MCF 10A (cell line): ENCODE measurements at places on chromosomes 1 and 21.

- no peak for DNase-seq
Observed at GRCh38 chr1:118340928-118341910, 156.2 kb upstream of the SPAG17 start.

DNA sequence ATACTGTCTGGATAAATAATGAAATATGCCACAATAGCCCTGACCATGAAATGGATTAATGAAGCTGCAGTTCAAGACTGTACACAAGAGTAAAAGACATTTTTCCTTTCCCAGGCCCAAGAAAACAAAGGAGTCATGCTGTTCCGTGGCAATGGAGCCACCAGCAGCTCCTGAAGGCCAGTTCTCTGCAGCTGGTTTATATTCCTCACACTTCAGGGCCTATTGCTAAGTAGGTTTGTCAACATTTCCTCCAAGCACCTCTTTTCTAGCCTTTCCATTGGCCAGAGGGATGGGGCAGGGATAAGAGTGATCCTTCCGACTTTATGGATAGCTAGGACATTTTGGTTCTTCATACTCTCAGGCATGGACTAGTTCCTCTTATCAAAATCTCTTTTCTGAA lies 24.2 kb upstream of the RGL1 start:
- DNase-seq: no peak

GRCh38 chr21:20013851-20014250 lies 984.4 kb upstream of the NCAM2 start:
- no peak for DNase-seq

GRCh38 chr1:23627069-23627735 lies 64.4 kb upstream of the RPL11 start:
- no peak for DNase-seq

- no peak for DNase-seq
Observed at GRCh38 chr1:164579381-164579780, 20.4 kb downstream of the PBX1 start.

GRCh38 chr1:40281853-40282252 lies 23.8 kb downstream of the ZMPSTE24 start:
- no peak for DNase-seq

DNA sequence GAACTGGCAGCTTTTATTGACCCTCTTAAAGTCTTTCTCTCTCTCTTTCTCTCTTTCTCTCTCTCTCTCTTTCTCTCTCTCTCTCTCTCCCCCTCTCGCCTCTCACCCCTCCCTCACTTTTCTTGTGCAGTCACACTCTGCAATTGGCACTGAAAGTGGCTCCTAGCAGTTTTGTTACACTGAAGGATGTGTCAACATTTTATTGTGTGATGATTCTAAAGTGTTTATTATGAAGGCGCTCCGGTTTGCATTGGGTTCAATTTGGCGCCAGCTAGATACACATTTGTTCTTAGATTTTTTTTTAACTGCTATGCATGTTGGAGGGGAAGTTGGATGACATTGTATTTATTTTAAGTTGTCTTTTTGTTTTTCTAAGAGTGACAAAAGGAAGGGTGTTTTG lies 64.0 kb upstream of the CHRM3 start:
- no peak for DNase-seq

DNA sequence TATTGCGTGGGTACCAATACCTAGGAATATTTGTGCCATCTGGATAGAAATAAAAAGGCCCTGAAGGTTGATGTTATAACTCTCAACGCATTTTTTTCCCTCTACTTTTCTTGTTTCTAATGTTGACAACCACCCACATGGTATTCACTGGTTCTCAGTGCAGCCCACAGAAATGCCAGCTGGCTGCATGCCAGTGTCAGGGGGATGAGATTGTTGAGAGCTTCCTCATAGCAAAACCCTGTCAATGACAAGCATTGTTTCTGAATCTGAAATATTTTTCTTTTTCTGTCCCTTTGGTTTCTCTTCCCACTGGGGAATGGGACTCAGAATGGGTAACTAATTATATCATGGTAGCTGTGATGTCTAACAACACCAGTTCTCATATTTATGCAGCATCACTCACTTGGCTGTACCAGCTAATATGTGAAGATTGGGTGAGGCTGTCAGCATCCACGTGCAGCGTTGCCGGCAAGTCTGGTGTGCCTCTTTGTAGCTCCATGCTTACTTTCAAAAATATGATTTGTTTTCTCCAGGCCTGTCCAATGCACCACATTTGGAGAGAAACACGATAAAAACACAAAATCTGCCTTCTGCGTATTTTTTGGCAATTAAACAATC lies 284.6 kb downstream of the PTBP2 start:
- peak; percentile 28 for DNase-seq

DNA sequence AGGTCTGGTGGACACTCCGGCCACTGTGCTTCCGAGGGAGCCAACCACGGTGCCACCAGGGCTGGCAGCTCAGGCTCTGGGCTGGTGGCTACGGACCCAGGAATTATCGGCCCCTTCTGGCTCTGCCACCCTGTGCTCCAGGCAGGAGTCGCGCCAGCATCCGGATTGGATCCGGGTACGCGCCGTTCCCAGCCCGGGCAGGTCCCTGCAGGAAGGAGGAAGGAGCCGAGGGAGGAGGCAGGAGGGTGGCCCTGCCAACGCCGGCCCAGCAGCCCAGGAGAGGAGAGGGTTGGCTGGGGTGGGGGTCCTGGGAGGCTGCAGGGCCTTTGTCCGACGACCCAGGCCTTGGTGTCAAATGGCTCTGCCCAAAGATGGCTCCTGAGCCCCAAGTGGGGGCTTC lies 160.5 kb downstream of the CASZ1 start:
- DNase-seq: peak; percentile 74

DNA sequence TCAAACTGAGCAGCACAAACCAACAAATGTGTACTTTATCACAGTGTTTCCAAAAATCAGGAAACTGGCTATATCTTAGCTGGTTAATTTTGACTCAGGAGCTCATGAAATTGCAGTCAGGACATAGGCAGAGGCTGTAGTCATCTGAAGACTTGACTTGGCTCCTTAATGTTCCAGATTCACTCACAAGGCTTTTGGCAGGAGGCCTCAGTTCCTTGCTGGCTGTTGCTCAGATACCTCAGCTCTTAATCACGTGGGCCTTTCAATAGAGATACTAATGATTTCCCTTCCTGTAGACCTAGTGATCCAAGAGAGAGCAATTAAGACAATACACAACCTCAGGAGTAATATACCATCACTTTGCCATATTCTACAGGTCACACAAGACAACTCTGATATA lies 537.7 kb downstream of the BRINP3 start:
- DNase-seq: peak; percentile 39

DNA sequence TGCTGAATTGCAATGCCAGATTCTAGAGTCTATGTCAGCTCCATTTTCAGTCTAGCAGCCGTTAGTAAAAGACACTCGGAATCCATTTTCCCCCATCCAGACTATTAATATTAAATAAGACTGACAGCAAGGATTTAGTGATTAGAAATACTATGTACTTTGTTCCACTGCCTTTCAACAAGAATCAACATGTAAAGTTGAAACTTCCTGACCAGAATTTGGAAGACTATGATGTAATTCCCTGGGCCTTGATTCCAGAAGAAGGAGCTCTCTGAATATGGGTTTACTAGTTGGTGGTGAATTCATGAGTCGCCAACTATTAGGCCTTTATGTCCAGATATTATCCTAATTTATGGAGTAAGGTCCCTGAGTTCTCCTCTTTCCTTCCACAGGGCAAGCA lies 24.8 kb downstream of the KDM1A start:
- DNase-seq: peak; percentile 18

- no peak for DNase-seq
Observed at GRCh38 chr1:171191992-171192391, 6.9 kb downstream of the FMO2 start.

GRCh38 chr1:115874904-115875303 lies 34.0 kb upstream of the NHLH2 start:
- DNase-seq: peak; percentile 71

- DNase-seq: no peak
Observed at GRCh38 chr1:240538776-240539430, 73.1 kb downstream of the GREM2 start.

GRCh38 chr1:183227422-183228346 lies 41.6 kb downstream of the LAMC2 start:
- DNase-seq: peak; percentile 73

- DNase-seq: no peak
Observed at GRCh38 chr1:25194054-25194453, 38.2 kb downstream of the SYF2 start.

GRCh38 chr1:183480971-183481441 lies 8.7 kb downstream of the SMG7 start:
- peak; percentile 8 for DNase-seq

- no peak for DNase-seq
Observed at GRCh38 chr1:166605137-166605536, 234.1 kb upstream of the POGK start.

- DNase-seq: no peak
Observed at GRCh38 chr1:111737216-111738132, 1.7 kb downstream of the INKA2 start.

- DNase-seq: peak; percentile 19
Observed at GRCh38 chr1:192600275-192600674, 24.7 kb downstream of the RGS1 start.

DNA sequence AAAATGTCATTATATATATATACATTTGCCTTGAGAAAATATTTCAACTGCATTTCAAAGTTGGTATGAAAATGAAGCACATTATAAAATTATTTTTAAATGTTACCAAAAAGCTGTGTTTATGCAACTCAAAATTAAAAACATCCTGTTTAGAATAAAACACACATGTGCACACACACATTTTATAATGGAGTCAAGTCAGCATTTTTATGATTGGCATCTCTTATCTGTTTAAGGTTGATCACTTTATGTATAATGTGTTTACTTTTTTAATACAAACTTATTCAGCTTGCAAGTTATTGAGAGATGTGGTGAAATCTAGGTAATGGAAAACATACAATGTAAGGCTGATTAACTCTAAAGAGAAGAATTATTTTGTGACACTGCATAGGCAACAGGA lies 80.4 kb downstream of the IFI44 start:
- no peak for DNase-seq

GRCh38 chr1:18234790-18235242 lies 127.2 kb downstream of the IGSF21 start:
- peak; percentile 59 for DNase-seq

DNA sequence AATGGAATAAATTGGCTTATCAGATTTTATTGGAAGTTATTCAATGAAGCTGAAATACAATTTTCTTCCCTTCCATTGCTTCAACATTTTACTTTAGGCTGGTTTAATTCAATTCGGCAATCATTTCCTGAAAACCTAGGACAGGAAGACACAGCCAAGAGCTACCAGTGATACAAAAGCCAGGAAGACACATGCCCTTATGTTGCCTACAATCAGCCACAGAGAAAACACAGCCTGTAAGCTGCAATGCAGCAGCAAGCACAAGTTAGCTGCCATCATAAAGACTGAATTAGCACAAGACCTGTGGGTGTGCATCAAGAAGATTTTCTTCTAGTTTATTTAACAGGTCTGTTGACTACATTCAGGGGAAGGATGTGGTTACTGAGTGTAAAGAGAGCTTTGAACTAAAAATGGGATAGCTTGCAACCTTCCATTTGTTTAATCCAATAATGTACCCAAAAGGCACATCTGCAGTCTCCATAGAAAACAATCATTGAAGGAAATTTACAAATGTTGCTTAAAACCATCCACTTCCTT lies 193.8 kb downstream of the KCNH1 start:
- DNase-seq: no peak

DNA sequence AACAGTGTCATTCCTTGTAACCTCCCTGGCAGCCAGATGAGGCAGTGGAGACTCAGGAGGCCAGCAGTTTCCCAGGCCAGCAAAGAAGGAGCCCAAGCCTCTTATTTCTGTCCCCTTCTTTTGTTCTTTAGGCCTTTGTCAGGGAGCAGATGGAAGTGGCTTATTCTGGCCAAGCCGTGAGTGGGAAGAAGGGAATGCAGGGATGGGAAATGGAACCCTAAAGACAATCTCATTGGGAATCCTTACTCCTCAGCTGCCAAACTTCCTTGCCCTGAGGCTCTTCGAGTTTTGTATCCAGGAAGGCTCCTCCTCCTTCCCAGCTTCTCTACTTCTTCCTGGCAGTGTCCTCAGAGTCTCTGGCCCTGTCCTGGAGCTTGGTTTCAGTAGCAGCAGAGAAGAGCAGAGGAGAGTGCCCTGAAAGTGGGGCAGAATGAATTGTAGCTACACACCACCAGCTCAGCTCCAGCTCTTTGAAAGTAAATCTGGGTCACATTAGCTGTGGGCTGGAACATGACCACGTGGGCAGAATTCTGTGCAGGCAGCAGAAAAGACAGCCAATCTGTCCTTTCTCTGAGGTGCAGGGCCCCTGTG lies 63.9 kb downstream of the NDUFS5 start:
- peak; percentile 69 for DNase-seq

- no peak for DNase-seq
Observed at GRCh38 chr1:223175633-223176032, 32.6 kb upstream of the TLR5 start.

GRCh38 chr1:119007339-119007669 lies 19.2 kb upstream of the TBX15 start:
- DNase-seq: no peak

- DNase-seq: no peak
Observed at GRCh38 chr1:115227346-115228082, 110.5 kb downstream of the NGF start.

DNA sequence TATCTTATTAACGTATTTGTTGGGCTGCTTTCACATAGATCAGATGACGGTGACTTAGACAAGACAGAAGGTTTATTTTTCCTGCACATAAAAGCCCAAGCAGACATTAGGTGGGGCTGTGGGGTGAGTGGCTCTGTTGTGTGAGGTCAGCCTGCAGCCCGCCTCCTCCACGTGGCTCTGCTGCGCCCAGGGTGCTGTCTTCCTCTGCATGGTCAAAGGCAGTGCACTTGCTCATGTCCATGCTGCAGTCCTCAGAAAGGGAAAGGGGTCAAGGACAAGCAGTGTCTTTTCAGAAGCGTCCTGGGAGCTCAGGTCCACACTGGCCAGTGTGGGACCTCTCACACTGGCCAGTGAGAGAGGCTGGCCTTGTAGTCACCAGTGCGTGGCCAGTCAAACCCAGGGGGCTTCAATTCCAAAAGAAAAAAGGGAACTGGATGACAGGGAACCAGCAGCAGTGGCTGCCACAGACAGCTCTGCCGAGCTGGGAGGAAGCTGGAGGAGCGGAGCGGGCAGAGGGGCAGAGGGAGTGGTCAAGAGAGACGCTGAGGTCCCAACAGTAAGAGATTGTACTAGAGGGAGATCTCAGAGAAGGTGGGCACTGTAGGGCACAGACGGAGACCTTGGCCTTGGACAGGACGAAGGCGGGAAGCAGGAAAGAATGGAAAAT lies 35.9 kb upstream of the SLC45A1 start:
- DNase-seq: no peak

- peak; percentile 75 for DNase-seq
Observed at GRCh38 chr1:88998716-88999115, 6.3 kb upstream of the KYAT3 start.

- no peak for DNase-seq
Observed at GRCh38 chr1:230858236-230858820, 10.0 kb downstream of the C1orf198 start.

DNA sequence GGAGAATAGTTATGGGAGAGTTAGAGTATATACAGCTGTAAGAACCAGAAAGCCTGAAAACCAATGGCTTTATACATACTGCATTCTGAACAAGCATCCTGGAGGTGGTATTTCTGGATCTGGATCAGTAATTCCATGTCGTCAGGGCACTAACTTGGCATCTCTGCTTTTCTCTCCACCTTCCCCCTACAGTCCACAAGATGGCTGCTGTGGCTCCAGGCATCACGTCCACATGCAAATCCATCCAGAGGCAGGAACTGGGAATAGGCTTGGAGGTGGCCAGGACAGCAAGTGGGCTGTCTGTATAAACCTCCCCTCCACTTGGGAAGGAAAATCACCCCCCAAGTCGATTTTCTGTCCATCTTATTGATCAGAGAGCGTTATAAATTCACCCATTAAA lies 86.2 kb upstream of the WDR26 start:
- no peak for DNase-seq

GRCh38 chr1:10980094-10980577 lies 32.3 kb upstream of the TARDBP start:
- peak; percentile 86 for DNase-seq
